ENCODE measurements at places on chromosomes 16 and 17. TPM values are rescaled to one million over a fixed set of nuclear protein-coding genes. Genes with fewer than 3 reads are reported as not detected.

The TMEM238L gene
- total RNA-seq = not detected

The ITGAL gene
- not detected for total RNA-seq

The PTRH2 gene
- 40.6 TPM for total RNA-seq

The SLC6A2 gene
- total RNA-seq = not detected

The CLDN6 gene
- total RNA-seq = not detected

The CCL5 gene
- 0.18 TPM for total RNA-seq

The CALB2 gene
- not detected for total RNA-seq

The PLEKHH3 gene
- 4.6 TPM for total RNA-seq

The SNN gene
- total RNA-seq = 20.7 TPM

The PTX4 gene
- not detected for total RNA-seq

The ANKRD13B gene
- 7.7 TPM for total RNA-seq

The SLX1A gene
- 39.4 TPM for total RNA-seq

The FAM83G gene
- 8.2 TPM for total RNA-seq

The KCNAB3 gene
- 0.27 TPM for total RNA-seq

The KRT9 gene
- total RNA-seq = not detected

The GALNS gene
- total RNA-seq = 10.8 TPM

The PPY gene
- total RNA-seq = not detected

The CPHXL2 gene
- total RNA-seq = not detected

The ZNF771 gene
- 7.9 TPM for total RNA-seq

The CACNG1 gene
- not detected for total RNA-seq

The CCL2 gene
- total RNA-seq = 78.8 TPM

The JPH3 gene
- total RNA-seq = not detected

The CLUH gene
- 58.0 TPM for total RNA-seq

The SGSM2 gene
- total RNA-seq = 29.4 TPM

The CCL4 gene
- total RNA-seq = not detected

The CRHR1 gene
- not detected for total RNA-seq

The NPTX1 gene
- total RNA-seq = 0.09 TPM

The G6PC3 gene
- 24.1 TPM for total RNA-seq

The SMIM36 gene
- total RNA-seq = not detected

Data from endothelial cell of coronary artery (primary cell).